ENCODE measurements at places on chromosomes 11 and 22.

DNA sequence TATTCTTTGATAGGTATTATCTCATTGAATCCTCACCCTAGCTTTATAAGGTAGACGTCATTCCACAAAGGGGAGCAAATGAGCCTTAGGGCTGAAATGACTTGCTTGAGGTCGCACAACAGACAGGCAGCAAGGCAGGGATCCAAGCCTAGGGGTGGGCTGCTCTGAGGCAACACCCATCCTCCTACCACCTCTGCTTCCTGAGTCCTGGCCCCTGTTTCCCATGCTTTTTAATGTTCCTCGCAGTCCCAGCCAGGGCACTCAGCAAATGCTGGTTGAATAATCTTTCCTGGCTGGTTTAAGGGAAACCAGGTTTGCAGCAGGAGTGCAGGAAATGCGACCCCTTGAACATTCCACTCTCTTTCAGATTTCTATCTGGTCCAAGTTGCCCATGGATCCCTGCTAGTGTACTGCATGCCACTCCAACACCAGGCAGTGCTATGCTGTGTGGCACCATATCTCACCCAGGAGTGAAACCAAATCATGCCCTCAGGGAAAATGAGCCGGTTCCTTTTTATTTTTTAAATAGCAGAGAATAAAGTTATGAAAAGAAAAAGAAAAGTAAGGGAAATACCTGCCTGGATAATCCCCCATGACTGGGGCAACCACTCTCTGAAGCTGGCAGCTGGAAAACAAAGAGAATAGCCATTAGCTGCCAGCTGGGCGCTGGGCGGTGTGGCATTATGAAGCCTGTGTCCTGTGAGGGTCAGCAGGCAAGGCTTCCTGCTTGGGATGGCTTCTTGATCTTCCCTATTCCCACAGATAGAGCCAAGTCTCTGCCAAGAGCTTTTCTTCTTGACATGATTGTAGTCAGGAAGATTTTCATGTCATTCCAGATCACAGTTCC lies 21.8 kb downstream of the MICAL2 start:
- DNase-seq = no peak
- H3K27me3 ChIP-seq = no peaks in the 10 kb centered on the region
- H3K4me1 ChIP-seq = peaks cover 15% of the 10 kb centered on the region
- no peaks in the 10 kb centered on the region for H3K36me3 ChIP-seq
- H3K4me3 ChIP-seq = no peak overlapping the region

DNA sequence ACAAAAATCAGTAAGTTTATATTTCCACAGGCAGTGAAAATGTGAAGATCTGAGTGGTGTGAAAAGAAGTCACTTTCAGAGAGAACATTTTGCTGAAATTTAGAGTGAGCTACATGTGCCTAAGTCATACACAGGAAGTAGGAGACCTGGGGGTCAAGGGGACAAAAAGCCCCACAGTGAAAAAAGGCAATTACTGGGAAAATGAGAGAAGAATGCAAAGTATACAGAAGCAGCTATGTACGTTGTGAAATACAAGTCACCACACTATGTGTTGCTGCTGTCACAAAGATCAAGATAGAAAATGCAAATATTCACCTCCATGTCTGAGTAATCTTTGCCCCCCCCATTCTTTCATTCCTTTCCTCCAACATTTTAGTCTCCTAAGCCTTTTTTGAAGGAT lies 21.6 kb upstream of the SESN3 start:
- no peaks in the 10 kb centered on the region for H3K36me3 ChIP-seq
- DNase-seq = no peak
- no peaks in the 10 kb centered on the region for H3K27me3 ChIP-seq
- H3K4me1 ChIP-seq = peaks cover 37% of the 10 kb centered on the region

GRCh38 chr11:44877571-44878497 lies 72.8 kb downstream of the TP53I11 start:
- no peaks in the 10 kb centered on the region for H3K4me1 ChIP-seq
- no peaks in the 10 kb centered on the region for H3K36me3 ChIP-seq
- H3K27ac ChIP-seq = no peak overlapping the region
- no peaks in the 10 kb centered on the region for H3K27me3 ChIP-seq

- H3K4me1 ChIP-seq = no peaks in the 10 kb centered on the region
- H3K36me3 ChIP-seq = no peaks in the 10 kb centered on the region
- DNase-seq = no peak
- H3K27me3 ChIP-seq = no peaks in the 10 kb centered on the region
- no peak overlapping the region for H3K27ac ChIP-seq
- no peak overlapping the region for H3K4me3 ChIP-seq
Observed at GRCh38 chr22:20904980-20905355, 12.2 kb upstream of the CRKL start.

DNA sequence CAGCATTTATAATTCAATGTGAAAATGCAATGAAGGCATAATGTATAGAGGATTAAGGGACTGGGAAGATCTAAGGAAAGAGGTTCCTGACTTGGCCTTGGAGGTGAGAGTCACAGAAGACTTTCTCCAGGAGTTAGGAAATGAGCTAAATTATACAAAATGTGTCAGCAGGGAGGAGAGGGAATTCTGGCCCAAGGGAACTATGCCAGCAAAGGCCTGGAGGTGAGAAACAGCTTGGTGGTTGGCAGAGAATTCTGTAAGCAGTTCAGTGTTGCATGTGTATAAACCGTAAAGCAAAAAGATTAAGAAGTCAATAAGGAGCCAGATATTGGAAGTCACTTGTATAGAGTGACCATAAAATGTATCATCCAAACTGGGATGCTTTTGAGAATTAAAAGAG lies 142.2 kb upstream of the SESN3 start:
- H3K4me3 ChIP-seq = no peak overlapping the region
- no peaks in the 10 kb centered on the region for H3K27me3 ChIP-seq
- H3K4me1 ChIP-seq = no peaks in the 10 kb centered on the region
- H3K36me3 ChIP-seq = no peaks in the 10 kb centered on the region
- DNase-seq = no peak

Data from CD8-positive, alpha-beta memory T cell (primary cell).